ENCODE measurements at places on chromosomes 16 and 17. TPM values are rescaled to one million over a fixed set of nuclear protein-coding genes. Genes with fewer than 3 reads are reported as not detected.

TMEM11 gene
- total RNA-seq = 17.7 TPM

DNA sequence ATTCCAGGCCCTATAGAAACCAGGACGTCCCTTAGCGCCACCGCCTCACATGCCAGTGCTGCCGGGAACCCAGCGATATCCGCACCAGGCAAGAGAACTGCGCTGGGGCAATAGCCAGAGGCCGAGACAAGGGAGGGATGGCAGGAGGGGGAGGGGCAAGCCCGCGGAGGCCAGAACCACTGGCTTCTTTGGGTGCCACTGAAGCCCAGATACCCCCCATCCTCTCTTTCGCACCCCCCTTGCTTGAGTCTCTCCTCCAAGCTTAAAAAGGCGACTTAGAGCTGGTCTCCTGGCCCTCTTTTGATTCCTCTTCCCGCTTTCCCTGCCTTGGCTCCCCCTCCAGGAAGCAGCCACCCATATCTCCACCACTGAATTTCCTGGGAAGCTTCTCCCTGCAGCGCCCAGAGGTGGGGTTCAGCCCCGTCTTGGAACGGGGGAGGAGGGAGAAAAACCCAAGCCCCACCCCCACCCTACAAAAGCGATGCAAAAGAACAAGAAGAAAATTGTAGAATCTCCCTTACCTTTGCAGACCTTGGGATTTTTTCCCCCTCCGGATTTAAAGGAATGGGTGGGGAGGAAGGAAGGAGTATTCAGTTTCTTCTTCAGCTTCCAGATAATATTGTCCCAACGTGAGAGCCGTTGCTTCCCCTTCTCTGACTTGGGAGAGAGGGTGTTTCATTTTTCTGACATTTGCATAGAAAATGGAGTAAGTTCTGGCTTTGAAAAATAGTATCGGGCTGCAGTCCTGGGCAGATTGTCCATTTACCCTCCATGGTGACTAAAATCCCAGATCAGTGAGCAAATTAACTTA is 622 bp downstream of the HOXB6 start:
- peaks cover 100% of the 10 kb centered on the region for H3K27me3 ChIP-seq
- H3K4me3 ChIP-seq = peak overlapping the region; percentile 49
- DNase-seq = no peak
- no peaks in the 10 kb centered on the region for H3K36me3 ChIP-seq

KRTAP1-1 gene
- not detected for total RNA-seq

- DNase-seq = peak; percentile 95
- peaks cover 17% of the 10 kb centered on the region for H3K4me1 ChIP-seq
- H3K27ac ChIP-seq = peak overlapping the region; percentile 87
Measured at GRCh38 chr16:2858245-2859025, 465 bp upstream of the PRSS22 start.

KRT14 gene
- total RNA-seq = not detected

DNA sequence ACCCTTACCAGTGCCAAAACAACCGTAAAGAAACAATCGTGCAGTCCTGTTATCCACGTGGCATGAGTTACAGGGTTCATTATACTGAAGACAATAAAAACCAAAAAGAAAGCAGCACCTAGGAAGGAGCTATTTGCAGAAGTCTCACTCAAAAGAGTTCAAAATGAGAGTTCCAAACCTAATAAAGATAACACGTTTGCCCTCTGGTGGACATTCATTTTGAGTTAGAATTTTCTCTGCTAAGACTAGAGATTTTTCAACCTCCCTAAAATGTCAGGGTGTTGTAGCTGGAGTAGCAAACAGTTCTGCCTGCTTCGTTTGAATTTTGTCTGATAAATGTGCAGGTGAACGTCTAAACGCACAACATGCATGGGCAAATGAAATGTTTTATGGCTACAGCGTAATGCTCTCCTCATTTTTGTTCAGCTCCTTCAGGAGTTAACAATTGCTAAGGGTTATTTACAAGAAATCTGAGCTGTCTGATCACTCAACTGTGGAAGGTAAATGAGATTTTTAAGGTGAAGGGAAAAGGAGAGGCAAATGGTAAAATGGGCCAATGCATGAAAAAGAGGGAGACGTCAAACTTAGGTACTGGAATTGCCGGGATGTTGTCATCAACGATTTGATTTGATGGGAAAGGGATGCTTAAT is 1067.9 kb upstream of the EEF2KMT start:
- peak; percentile 3 for DNase-seq
- H3K36me3 ChIP-seq = no peaks in the 10 kb centered on the region
- H3K4me3 ChIP-seq = no peak overlapping the region
- H3K27ac ChIP-seq = no peak overlapping the region
- no peaks in the 10 kb centered on the region for H3K4me1 ChIP-seq

SNX20 gene
- total RNA-seq = 0.29 TPM

- H3K4me3 ChIP-seq = no peak overlapping the region
- H3K27ac ChIP-seq = no peak overlapping the region
- no peaks in the 10 kb centered on the region for H3K27me3 ChIP-seq
- no peak for DNase-seq
- no peaks in the 10 kb centered on the region for H3K36me3 ChIP-seq
- H3K4me1 ChIP-seq = no peaks in the 10 kb centered on the region
Measured at GRCh38 chr16:12675046-12675445, 128.6 kb downstream of the CPPED1 start.

DNA sequence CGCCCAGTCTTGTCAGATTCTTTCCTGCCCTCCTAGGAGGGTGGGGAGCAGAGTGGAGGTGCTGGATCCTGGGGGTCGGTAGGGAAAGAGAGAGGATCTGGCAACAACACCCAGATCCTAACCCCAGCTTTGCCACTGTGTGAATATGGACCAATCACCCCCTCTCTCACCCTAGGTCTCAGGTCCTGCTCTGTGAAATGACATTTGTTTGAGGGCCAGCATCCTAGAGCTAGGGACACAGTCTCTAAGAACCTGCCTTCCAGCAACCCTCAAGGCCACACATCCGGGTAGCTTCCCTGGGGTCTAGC is 28.4 kb upstream of the MAP3K14 start:
- no peak overlapping the region for H3K4me3 ChIP-seq
- H3K27me3 ChIP-seq = no peaks in the 10 kb centered on the region
- H3K27ac ChIP-seq = no peak overlapping the region
- no peak for DNase-seq
- H3K4me1 ChIP-seq = peaks cover 21% of the 10 kb centered on the region
- H3K36me3 ChIP-seq = no peaks in the 10 kb centered on the region

TNP2 gene
- total RNA-seq = not detected

DNA sequence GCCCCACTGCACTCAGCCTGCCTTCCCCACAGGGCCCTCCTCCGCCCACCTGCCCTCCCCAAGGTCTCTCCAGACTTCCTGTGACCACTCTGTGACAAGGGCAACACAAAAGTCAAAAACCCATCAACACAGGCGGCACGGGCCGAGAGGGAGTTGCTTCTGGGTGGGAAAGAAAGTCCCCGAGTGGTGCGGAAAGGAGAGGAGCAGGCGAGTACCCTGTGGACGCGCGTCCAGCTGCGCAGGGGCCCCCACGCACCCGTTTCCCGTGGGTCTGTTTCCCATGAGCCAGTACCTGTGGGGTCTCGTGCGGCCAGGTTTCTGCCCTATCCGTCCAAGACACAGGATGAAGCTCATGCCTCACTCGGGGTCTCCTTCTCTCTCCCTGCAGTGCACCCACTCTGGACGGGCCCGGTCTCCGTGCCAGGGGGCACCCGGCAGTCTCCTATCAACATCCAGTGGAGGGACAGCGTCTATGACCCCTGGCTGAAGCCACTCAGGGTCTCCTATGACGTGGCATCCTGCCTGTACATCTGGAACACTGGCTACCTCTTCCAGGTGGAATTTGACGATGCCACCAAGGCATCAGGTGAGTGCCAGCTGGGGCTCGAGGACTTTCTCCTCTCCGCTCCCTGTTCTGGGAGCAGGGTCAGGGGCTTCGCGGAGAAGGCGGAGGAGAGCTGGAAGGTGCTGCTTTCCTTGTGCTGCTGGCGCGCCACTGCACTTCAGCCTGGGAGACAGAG is 12.2 kb downstream of the CD2BP2 start:
- H3K4me1 ChIP-seq = no peaks in the 10 kb centered on the region
- H3K4me3 ChIP-seq = no peak overlapping the region
- no peak overlapping the region for H3K27ac ChIP-seq

KRT27 gene
- total RNA-seq = not detected

GRCh38 chr16:69698404-69698803 is 28.0 kb downstream of the NQO1 start:
- H3K27ac ChIP-seq = no peak overlapping the region
- no peaks in the 10 kb centered on the region for H3K27me3 ChIP-seq
- H3K36me3 ChIP-seq = peaks cover 83% of the 10 kb centered on the region
- H3K4me1 ChIP-seq = no peaks in the 10 kb centered on the region

- no peak for DNase-seq
- H3K27me3 ChIP-seq = no peaks in the 10 kb centered on the region
- no peak overlapping the region for H3K27ac ChIP-seq
- peaks cover 28% of the 10 kb centered on the region for H3K4me1 ChIP-seq
Measured at GRCh38 chr17:77844681-77845080, 113.8 kb upstream of the TNRC6C start.

CIITA gene
- 21.2 TPM for total RNA-seq

PRAC1 gene
- total RNA-seq = not detected

CD2BP2 gene
- total RNA-seq = 30.8 TPM

DNA sequence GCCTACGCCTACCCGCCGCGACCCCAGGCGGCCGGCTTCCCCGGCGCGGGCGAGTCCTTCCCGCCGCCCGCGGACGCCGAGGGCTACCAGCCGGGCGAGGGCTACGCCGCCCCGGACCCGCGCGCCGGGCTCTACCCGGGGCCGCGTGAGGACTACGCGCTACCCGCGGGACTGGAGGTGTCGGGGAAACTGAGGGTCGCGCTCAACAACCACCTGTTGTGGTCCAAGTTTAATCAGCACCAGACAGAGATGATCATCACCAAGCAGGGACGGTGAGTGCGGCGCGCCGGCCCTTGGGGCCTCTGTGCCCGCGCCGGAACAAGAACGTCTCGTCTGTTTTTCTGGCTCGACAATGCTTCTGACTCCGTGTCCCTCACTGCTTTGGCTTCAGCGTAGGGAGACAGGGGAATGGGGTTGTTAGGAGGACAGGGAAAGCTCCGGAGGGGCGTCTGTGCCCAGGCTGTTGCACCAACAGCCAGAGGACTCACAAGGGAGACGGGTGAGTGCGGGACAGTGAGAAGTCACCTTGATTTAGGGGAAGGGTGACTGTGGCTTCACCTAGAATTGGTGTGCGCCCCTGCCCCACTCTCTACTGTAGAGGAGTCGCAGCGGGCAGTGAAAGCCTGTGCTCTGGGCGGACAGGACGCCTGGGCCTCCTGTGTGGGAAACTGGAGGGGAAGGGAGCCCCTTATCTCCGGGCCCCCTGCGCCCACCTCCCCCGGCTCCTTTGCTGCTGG is 806 bp downstream of the TBX21 start:
- peak overlapping the region; percentile 49 for H3K27ac ChIP-seq
- peaks cover 21% of the 10 kb centered on the region for H3K4me1 ChIP-seq

DNA sequence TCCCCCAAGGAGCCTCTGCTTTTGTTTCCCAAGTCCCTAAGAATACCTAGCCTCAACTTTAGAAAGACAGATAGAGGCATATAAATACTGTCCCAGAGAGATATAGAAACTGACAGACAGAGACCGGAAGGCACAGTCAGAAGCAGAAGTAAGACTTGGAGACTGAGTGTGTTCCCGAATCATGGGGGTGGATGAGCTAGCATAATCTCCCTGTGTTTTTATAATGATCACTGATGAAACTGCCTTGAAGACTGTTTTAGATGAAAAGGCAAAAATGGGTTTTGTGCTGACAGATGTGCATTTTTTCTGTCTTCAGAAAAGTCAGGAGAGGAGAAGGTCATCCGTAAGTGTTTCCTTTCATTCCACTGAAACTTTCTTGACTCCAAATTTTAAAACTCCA is 8.3 kb upstream of the PSMD3 start:
- peaks cover 60% of the 10 kb centered on the region for H3K27me3 ChIP-seq
- no peaks in the 10 kb centered on the region for H3K36me3 ChIP-seq
- no peak overlapping the region for H3K4me3 ChIP-seq
- H3K4me1 ChIP-seq = no peaks in the 10 kb centered on the region
- no peak overlapping the region for H3K27ac ChIP-seq
- DNase-seq = no peak

CHD9 gene
- total RNA-seq = 78.1 TPM

GRCh38 chr16:66408163-66409048 is 18.7 kb upstream of the BEAN1 start:
- H3K4me1 ChIP-seq = peaks cover 6% of the 10 kb centered on the region
- DNase-seq = peak; percentile 74
- H3K4me3 ChIP-seq = no peak overlapping the region
- peak overlapping the region; percentile 60 for H3K27ac ChIP-seq

DNA sequence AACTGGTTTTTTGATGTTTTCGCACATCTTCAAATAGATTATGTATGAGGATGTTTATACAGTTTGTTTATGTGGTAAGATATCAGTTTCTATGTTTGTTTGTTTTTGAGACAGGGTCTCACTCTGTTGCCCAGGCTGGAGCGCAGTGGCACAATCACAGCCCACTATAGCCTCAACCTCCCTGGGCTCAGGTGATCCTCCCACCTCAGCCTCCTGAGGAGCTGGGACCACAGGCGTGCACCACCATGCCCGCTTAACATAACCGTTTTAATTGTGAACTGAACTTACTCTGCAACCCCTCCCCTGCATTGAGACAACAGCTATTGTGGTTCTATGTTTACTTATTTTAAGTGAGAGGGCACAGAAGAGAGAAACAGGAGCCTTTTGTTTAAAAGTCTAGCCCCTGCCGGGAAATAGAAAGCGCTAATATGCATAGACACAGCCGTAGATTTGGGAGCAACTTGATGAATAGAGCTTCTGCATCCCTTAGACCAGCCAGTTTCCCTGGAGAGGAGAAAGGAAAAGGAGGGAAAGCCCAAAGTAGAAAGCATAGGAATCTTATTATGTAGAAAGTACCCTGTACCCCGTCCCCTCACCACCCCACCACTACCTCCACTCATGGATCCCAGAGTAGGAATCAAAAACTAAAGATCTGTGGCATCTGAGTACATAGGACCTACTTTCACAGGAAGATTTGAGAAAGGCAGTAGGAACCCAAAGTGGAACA is 19.6 kb upstream of the APPBP2 start:
- no peak for DNase-seq
- H3K36me3 ChIP-seq = no peaks in the 10 kb centered on the region
- H3K4me1 ChIP-seq = no peaks in the 10 kb centered on the region
- H3K27ac ChIP-seq = no peak overlapping the region
- H3K4me3 ChIP-seq = no peak overlapping the region

- H3K27me3 ChIP-seq = no peaks in the 10 kb centered on the region
- H3K36me3 ChIP-seq = no peaks in the 10 kb centered on the region
- peaks cover 56% of the 10 kb centered on the region for H3K4me1 ChIP-seq
- peak overlapping the region; percentile 93 for H3K27ac ChIP-seq
Measured at GRCh38 chr17:50217591-50217990, 16.2 kb upstream of the COL1A1 start.

DNA sequence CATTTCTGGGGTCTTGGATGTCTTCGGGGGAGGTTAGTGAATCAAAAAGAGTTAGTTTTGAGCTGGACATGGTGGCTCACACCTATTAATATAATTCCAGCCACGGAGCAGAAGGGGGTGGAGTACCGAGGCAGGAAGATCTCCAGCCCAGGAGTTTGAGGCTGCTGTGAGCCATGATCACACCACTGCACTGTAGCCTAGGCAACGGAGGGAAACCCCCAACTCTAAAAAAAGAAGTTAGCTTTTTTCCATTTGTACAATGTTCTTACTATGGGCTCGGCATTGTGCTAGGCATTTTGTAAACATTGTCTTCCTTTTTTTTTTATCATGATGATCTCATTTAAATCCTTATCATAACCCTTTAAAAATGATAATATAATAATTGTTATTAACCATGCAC is 8.3 kb upstream of the SNF8 start:
- no peaks in the 10 kb centered on the region for H3K4me1 ChIP-seq
- no peak overlapping the region for H3K27ac ChIP-seq
- H3K36me3 ChIP-seq = no peaks in the 10 kb centered on the region
- peaks cover 15% of the 10 kb centered on the region for H3K27me3 ChIP-seq
- no peak for DNase-seq

All from stomach (tissue), 19 donors.